ENCODE measurements at places on chromosomes 1 and 21.

GRCh38 chr1:240608707-240609106 lies 3.2 kb downstream of the GREM2 start:
- DNase-seq: no peak

DNA sequence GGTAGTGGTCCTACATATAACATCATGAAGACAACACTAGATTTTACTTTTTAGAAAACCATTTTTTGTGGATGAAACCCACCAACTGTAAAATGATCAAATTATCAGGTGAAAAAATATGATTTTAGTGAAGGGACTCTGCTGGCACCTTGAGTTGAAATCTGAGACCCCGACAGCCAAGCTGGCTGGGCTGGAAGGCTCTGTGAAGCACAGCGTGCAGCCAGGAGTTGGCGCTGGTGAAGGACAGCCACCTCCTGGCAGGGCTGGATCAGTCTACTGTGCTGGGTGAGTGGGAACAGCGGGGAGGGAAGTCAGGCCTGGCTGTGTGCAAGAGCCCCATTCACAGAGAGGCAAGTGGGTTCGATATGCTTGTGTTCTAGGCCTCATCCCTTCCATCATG lies 47.9 kb downstream of the DDAH1 start:
- DNase-seq: no peak

DNA sequence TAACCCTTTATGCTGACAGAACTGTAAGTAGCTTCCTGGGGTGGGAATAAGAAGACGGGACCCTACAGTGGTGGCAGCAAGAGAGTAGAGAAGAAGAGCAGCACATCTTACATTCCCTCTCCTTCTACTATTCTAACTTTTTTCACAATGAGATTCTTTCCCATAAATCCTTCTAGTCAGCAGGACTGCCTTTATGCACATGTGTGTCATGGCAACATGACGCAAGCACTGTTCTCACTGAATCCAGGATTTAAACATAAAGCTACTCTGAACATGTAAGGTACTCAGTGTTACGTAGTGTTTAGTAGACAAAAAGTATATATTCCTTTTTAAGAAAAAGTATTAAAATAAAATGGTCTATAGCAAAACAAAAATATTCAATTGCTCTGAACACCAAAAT lies 309.7 kb upstream of the LYPLAL1 start:
- DNase-seq: no peak

DNA sequence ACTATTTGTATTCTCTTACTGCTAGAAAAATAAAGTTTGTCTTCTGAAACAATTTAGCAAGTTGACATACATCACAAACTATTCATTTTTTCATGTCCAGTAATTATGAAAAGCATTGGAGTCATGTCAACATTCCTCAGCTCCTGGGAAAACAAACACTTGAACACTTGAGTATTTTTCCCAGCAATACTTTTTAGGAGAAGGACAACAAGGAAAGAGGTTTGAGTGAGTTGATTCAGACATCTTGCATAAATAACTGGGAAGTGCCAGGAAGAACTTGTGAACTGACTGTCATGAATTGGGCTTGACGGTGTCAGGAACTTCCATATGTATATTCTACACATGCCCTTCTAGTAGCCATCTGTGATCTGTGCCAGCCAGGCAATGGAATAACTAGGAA lies 195.6 kb downstream of the HMCN1 start:
- DNase-seq: no peak

DNA sequence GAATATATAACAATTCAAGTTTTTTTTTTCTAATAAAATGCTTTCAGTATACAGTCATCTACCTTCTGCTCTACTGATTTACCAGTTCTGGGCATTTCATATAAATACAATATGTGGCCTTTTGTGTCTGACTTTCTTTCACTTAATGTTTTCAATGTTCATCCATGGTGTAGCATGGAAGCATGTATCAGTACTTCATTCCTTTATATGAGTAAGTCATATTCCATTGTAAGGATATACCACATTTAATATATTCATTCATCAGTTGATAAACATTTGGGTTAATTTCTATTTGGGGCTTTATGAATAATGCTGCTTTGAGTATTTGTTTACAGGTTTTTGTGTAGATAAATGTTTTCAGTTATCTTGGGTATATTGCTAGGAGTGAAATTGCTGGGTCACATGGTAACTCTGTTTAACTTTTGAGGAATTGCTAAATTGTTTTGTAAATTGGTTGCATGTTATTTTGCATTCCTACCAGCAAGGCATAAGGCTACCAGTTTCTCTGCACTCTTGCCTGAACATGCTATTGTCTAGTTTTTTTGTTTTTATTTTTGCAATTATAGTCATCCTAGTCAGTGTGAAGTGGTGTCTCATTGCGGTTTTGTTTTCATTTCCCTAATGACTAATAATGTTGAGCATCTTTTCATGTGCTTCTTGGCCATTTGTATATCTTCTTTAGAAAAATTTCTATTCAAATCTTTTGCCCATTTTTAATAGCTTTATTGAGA lies 206.1 kb downstream of the TM2D1 start:
- DNase-seq: no peak

- no peak for DNase-seq
Observed at GRCh38 chr1:8938232-8938999, 7.3 kb upstream of the CA6 start.

GRCh38 chr1:160682983-160683865 lies 28.4 kb downstream of the CD48 start:
- DNase-seq: no peak

- DNase-seq: no peak
Observed at GRCh38 chr1:27042670-27043069, 30.0 kb upstream of the TENT5B start.

DNA sequence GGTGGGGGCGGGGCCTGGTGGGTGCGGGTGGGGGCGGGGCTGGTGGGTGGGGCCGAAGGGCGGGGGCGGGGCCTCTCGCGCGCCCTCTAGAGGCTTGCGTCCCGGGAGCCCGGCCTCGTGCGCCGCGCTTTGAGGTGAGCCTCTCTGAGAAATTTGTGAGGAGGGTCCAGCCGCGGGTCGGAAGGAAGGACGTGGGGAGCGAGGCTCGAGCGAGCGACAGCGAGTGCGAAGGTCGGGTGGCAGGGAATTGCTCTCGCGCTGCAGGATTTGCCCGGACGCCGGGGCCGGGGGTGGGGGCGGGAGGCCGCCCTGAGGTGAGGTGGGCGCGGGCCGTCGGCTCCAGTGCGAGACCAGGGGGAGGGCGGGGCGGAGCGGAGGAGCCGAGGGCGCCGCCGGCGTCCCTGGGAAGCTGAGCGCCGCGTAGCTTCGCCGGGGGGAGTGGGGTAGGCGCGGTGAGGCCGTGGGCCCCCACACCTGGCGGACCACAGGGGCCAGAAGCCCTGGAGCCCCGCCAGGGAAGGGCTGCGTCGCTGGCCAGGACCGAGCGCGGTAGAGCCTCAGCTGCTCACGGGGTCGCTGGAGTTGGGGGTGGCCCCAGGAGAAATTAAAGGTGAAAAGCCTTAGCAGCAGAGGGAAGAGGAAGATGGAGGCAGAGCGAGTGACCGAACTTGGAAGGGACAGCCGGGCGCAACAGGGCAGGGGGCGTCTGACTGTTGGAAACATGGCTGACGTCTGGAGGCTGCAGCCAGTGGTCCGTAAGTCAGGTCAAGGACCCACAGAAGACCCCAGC lies 754 bp upstream of the LSS start:
- DNase-seq: no peak

DNA sequence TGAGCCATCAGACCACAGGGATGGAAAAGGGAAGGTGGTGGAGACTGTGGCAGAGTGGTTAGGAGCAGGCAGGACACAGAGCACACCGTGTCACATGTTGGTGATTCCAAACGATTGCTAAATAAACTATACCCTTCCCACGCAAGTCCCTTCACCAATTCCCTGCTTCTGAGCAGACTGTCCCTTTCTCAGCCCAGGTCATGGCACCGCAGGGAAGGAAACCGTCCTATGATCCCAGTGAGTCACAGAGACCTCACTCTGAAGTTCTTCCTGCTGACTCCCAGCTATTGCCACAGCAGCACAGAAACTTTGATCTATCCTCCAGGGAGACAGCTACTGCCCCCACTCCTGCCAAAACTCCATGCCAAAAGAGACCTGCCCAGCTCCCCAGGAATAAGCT lies 19.2 kb downstream of the RIMS3 start:
- DNase-seq: peak; percentile 95

DNA sequence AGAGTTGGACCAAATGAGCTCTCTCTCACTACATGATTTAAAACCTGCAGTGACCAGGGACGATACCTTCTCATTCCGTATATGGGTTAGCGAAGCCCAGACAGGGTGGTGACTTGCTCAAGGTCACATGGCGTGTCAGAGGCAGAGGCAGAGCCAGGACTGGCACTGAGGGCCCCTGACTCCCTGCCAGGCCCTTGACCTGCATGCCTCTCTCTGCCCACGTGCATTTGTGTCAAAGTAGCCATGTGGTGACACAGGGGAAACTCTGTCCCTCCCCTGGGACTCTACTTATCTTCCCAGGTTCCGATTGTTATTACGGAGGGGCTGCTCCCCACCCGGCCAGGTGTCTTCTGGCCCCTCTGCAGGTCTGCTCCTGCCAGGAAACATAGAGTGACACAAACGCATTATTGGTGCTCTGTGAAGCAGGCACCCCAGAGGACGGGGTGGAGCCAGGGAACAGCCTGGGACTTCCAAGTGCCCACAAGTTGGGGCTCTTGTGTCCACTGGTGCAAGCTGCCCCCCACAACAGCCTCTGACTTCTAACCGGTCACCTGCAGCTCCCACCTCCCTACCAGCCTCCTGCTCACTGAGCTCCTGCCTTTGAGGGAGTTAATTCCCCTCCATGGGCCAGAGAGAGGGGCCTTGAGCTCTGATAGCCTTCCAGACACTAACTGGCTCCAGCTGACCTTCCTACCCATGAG lies 7.3 kb upstream of the TINAGL1 start:
- DNase-seq: peak; percentile 49

GRCh38 chr1:97006044-97006661 lies 284.6 kb downstream of the PTBP2 start:
- no peak for DNase-seq

GRCh38 chr1:202632241-202632640 lies 78.0 kb downstream of the SYT2 start:
- DNase-seq: no peak

DNA sequence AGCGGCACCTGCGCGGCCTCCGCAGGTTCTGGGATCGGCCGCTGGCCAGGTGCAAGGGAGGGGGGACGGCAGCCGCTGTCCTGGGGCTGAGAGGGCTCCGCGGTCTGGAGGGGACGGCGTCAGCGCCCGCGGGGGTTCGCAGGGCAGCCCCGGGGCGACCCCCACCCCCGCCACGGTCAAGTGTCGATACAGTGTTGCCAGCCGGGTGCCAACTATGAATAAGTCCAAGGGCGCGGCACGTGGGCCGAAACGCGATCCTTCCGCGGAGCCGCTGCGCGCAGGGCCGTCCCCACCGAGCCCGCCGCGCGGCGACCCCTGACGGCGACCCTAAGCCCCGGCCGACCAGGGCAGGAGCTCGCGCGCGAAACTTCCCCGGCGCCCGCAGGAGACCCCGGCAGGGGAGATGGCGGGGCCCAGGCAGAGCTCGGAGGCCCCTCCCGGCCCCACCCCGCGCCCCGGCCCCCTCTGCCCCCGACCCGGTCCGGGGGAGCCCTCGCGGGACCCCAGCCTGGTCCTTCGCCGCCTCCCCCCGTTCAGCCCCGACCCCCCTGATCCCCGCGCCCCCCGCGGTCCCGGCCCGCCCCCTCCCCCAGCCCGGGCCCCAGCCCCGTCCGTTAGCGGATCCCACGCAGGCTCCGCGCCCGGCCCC lies 586 bp upstream of the AGPAT3 start:
- DNase-seq: peak; percentile 88

DNA sequence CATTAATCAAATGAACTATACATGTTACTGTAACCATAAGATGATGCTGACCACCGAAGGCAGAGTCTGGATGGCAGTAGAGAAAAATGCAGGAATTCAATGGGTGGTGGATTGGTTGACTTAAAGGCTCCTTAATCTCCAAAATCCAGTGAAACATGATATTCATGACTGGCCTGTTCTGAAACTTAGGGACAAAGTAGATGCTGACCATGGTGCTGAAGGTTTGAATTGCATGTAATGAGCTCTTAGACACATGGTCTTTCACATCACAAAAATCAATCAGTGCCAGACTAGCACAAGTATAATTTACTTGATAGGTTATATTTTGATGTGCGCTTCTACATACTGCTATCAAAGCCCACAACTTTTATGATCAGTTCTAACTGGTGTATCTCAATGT lies 30.9 kb upstream of the NTMT2 start:
- no peak for DNase-seq

GRCh38 chr1:84073266-84073665 lies 70.8 kb upstream of the PRKACB start:
- no peak for DNase-seq

- DNase-seq: peak; percentile 18
Observed at GRCh38 chr1:201730611-201731010, 98.3 kb upstream of the IPO9 start.

- peak; percentile 49 for DNase-seq
Observed at GRCh38 chr21:25708467-25709065, 26.1 kb downstream of the ATP5PF start.

DNA sequence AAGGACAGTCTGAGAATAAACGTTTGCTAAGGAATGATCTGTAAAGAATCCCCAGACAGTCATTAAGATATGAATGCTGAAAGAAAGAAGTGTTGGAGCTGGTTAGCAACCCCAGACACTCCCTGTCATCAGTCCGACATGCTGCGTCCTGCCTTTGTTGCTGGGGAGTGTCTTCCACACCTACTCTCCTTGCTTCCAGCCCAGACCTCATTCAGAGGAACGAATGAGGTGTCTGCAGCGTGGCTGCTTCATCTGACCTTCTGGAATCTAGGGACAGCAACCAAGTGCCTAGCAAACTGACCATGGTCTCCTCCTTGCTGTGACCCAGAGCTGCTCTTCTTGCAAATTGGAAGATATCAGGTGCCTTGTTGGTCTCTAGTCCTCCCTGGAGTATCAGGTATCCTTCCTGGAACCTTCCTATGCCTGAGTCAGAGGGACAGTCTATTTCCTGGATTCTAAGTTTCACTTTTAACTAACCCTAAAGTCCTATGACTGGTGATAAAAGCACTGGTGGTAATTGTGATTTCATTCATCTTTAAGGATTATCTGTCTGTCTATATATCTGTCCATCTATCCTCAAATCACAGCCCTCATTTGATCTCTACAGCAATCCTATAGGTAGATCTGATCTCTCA lies 45.3 kb downstream of the NFASC start:
- DNase-seq: peak; percentile 25
